ENCODE measurements at places on chromosomes 3 and 15. TPM values are rescaled to one million over a fixed set of nuclear protein-coding genes. Genes with fewer than 3 reads are reported as not detected.

MORC1 gene
- not detected for total RNA-seq

DNA sequence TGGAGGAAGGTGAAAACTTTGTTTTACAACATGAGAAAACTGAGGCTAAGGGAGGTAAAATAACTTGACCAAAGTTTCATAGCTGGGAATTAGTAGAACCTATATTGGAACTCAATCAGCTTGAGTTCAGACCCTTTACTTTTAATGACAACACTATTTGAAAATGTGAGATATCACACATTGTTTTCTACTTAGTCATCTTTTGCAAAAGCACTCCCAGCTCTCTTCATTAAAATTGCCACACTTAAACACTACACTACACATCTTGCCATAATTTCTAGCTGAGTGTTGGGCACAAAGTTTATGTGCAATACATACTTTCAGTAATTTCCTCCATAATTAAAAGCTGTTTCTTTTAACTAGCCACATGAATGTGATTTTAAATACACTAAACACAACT lies 230.4 kb upstream of the DCBLD2 start:
- H3K36me3 ChIP-seq, result no peaks in the 10 kb centered on the region
- H3K4me3 ChIP-seq, result no peak overlapping the region
- no peaks in the 10 kb centered on the region for H3K27me3 ChIP-seq
- no peak overlapping the region for H3K27ac ChIP-seq

- H3K27me3 ChIP-seq, result no peaks in the 10 kb centered on the region
- no peak overlapping the region for H3K4me3 ChIP-seq
- H3K36me3 ChIP-seq, result no peaks in the 10 kb centered on the region
- DNase-seq, result no peak
- no peak overlapping the region for H3K27ac ChIP-seq
- no peaks in the 10 kb centered on the region for H3K4me1 ChIP-seq
Observed at GRCh38 chr3:23601091-23601822, 204.5 kb upstream of the UBE2E1 start.

GRCh38 chr15:73956743-73957135 lies 30.5 kb downstream of the LOXL1 start:
- no peak for DNase-seq
- H3K36me3 ChIP-seq, result peaks cover 7% of the 10 kb centered on the region
- peaks cover 13% of the 10 kb centered on the region for H3K4me1 ChIP-seq
- peak overlapping the region; percentile 45 for H3K27ac ChIP-seq
- H3K27me3 ChIP-seq, result no peaks in the 10 kb centered on the region

- no peak overlapping the region for H3K4me3 ChIP-seq
- H3K4me1 ChIP-seq, result no peaks in the 10 kb centered on the region
- peaks cover 4% of the 10 kb centered on the region for H3K36me3 ChIP-seq
- H3K27me3 ChIP-seq, result no peaks in the 10 kb centered on the region
- no peak for DNase-seq
Observed at GRCh38 chr15:98703126-98703685, 54.9 kb downstream of the IGF1R start.

- DNase-seq, result no peak
- H3K4me3 ChIP-seq, result no peak overlapping the region
- no peak overlapping the region for H3K27ac ChIP-seq
Observed at GRCh38 chr15:81049835-81050234, 49.1 kb downstream of the TLNRD1 start.

DNA sequence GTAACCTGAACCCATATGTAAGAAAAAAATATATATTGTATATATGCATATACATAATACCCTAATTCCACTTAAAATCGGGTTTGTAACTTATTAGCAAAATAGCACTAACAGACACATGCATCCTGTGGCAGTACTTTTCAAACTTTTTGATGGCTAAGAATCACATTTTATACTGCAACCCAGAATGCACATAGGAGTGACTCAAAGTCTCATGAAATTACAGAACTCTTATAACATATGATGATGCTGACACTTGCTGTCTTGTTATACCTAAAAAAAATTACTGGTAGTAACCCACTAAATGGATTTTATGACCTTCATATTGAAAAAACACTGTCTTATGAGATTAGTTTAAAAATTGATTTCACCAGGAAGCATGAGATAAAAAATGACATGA lies 152.4 kb upstream of the FRMD4B start:
- no peaks in the 10 kb centered on the region for H3K4me1 ChIP-seq
- DNase-seq, result no peak
- no peak overlapping the region for H3K27ac ChIP-seq
- H3K27me3 ChIP-seq, result no peaks in the 10 kb centered on the region
- H3K36me3 ChIP-seq, result no peaks in the 10 kb centered on the region

DNA sequence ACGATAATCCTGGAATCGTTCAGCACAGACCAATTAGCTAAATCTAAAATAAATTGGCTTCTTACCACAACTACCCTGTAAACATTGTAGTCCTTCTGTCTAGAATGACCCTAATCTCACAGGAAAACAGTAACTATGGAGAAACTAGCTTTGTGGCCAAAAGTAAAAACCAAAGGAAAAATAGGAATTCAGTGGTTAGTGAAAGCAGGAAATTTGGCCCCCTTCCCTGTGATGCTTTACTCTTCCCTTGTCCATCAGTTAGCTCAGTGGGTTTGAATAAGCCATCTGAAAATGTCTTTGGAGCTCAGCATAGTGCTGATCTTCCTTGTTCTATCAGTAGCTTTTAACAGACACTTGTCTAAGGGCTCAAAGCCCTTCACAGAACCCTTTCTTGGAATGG lies 1.6 kb downstream of the NMD3 start:
- H3K4me1 ChIP-seq, result no peaks in the 10 kb centered on the region
- no peak overlapping the region for H3K27ac ChIP-seq
- H3K4me3 ChIP-seq, result peak overlapping the region; percentile 87
- no peak for DNase-seq
- H3K27me3 ChIP-seq, result no peaks in the 10 kb centered on the region
- H3K36me3 ChIP-seq, result peaks cover 18% of the 10 kb centered on the region

- no peak overlapping the region for H3K4me3 ChIP-seq
- DNase-seq, result no peak
- H3K36me3 ChIP-seq, result no peaks in the 10 kb centered on the region
- H3K27me3 ChIP-seq, result no peaks in the 10 kb centered on the region
Observed at GRCh38 chr15:29003840-29004233, 118.1 kb downstream of the APBA2 start.

Data from ascending aorta (tissue), 2 donors.